ENCODE measurements at places on chromosomes 11 and 22. TPM values are rescaled to one million over a fixed set of nuclear protein-coding genes. Genes with fewer than 3 reads are reported as not detected.

Gene CCDC86
- 29.3 TPM for total RNA-seq

Gene CDHR5
- 5.2 TPM for total RNA-seq

Gene GLB1L2
- 8.1 TPM for total RNA-seq

Gene KRTAP5-8
- total RNA-seq, result not detected

Gene DEPDC7
- total RNA-seq, result 0.61 TPM

Gene PSMA1
- 101 TPM for total RNA-seq

DNA sequence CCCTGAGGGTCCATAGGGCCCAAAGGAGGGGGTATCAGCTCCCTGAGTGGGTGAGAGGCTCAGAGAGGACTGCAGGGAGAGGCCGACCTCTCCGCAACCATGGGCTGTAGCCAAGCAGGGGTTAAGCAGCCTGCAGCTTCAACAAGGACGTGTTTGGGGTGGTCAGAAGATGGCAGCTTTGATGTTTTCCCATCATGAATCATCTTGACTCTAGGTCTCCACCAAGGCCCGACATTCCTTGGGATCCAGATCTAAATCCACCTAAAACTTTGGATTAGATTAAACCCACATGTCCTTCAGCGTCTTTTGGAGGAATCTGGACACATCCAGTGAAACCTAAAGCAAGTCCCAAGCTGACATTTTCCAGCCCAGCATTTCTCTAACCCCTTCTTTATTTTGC is 19.8 kb downstream of the FBLN1 start:
- no peak for DNase-seq
- H3K4me1 ChIP-seq, result no peaks in the 10 kb centered on the region
- no peak overlapping the region for H3K27ac ChIP-seq
- H3K36me3 ChIP-seq, result no peaks in the 10 kb centered on the region

- H3K36me3 ChIP-seq, result no peaks in the 10 kb centered on the region
- no peaks in the 10 kb centered on the region for H3K27me3 ChIP-seq
- no peak overlapping the region for H3K27ac ChIP-seq
- H3K4me3 ChIP-seq, result no peak overlapping the region
- DNase-seq, result peak; percentile 64
Measured at GRCh38 chr11:15770798-15771414, 585.4 kb downstream of the SOX6 start.

- H3K27ac ChIP-seq, result no peak overlapping the region
- peaks cover 45% of the 10 kb centered on the region for H3K4me1 ChIP-seq
- no peak overlapping the region for H3K4me3 ChIP-seq
- no peaks in the 10 kb centered on the region for H3K27me3 ChIP-seq
- DNase-seq, result no peak
Measured at GRCh38 chr11:72326151-72326848, 82.3 kb upstream of the PHOX2A start.

DNA sequence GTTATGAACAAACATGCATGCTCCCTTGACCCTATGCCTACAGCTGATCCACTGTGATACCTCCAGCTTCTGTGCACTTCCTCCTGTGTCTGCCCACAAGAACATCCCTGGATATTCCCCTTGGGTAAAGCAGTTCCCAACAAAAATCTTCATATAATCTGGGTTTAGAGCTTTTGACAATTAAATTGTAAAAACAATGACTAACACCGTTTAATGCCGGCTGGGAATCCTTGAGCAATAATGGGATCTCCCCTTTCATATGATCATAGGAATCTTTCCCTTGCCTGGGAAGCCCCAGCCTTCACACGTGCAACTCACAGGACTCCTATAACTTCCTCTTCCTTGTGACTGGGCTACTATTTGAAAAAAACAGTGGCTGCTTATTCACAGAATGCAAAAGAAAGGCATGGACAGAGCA is 6.3 kb upstream of the ZC3H12C start:
- no peaks in the 10 kb centered on the region for H3K27me3 ChIP-seq
- peaks cover 10% of the 10 kb centered on the region for H3K4me1 ChIP-seq
- no peaks in the 10 kb centered on the region for H3K36me3 ChIP-seq
- no peak overlapping the region for H3K27ac ChIP-seq

DNA sequence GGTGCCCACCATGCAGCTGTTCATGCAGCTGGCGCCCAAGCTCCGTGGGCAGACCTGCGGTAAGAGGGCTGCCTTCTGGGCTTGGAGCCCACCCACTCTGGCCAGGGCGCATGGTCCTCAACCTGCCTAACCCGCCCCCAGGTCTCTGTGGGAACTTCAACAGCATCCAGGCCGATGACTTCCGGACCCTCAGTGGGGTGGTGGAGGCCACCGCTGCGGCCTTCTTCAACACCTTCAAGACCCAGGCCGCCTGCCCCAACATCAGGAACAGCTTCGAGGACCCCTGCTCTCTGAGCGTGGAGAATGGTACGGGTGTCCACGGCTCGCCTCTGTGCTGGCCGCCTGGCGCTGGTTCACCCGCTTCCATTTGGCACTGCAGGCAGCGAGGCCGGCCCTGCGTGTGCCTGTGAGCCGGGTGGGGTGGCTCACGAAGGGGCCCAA is 11.0 kb downstream of the MUC5AC start:
- no peaks in the 10 kb centered on the region for H3K27me3 ChIP-seq
- H3K4me1 ChIP-seq, result no peaks in the 10 kb centered on the region
- H3K36me3 ChIP-seq, result no peaks in the 10 kb centered on the region
- no peak overlapping the region for H3K4me3 ChIP-seq
